ENCODE measurements at places on chromosomes 16 and 17.

DNA sequence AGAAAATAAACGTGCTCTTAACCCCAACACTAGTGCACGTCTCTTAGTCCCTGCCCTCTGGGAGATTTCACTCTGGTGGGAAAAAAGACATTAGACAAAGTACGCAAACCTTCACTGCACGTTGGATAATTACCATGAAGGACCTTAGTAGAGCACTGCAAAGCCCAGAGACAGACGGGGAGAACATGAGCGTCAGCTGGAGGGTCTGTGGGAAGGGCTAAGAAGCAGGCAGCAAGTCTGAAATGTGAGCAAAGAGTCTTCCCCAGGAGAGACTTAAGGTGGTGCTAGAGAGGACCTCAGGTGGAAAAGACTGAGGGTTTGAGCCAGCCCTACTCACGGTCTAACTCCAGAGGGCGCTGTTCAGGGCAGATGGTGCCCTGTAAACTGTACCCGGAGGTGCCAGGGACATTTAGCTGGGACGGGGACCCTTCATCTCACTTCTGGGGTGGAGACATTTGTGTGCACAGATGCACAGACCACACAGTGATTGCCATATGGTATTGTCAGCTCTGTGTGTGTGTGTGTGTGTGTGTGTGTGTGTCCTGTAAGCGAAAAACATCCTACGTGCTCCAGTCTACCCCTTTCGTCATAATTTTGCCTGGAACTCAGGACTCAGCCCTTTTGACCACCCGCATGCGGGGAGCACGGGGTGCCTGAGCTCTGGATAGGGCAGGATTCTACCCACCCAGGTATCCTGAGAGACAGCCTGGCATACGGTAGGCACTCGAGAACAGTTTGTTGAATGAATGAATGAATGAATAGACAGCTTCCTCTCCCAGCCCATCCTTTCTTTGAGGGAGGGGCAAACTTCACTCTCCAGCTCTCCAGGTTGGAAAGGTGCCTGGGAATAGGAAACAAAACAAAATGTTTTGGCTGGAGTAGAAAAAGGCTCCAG is 10.1 kb upstream of the STAC2 start:
- DNase-seq, result peak; percentile 71

DNA sequence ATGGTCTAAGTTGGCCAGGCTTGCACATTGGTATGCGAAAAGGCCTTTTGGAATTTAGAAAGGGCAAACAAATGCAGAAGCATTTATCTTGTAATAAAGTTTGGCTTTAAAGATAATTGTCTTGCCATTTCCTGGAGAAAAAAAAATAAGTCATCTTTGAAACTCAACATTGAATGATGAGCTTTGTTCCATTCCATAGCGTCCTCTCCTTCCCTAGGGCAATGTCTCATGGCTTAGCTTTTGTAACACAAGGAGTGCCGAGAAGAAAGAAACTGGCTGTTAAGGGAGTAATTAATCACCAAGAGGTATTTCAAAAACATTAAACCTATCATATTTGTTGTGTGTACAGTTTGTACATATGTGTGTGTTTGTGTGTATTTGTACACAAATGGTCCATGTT is 372.3 kb downstream of the NPIPA8 start:
- DNase-seq, result no peak

DNA sequence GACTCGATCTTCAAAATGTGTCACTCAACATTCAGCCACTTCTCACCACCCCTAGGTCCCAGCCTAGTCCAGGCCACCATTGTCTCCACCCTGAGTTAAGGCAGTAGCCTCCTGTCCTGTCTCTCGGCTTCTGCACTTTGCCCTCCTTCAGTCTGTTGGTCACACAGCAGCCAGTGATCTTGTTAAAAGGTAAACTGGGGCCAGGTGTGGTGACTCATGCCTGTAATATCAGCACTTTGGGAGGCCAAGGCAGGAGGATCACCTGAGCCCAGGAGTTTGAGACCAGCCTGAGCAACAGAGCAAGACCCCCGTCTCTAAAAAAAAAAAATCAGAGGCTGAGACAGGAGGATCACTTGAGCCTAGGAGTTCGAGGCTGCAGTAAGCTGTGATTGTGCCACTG is 25.8 kb downstream of the WWP2 start:
- DNase-seq, result no peak

GRCh38 chr17:42803074-42803883 is 4.6 kb downstream of the CNTD1 start:
- no peak for DNase-seq

DNA sequence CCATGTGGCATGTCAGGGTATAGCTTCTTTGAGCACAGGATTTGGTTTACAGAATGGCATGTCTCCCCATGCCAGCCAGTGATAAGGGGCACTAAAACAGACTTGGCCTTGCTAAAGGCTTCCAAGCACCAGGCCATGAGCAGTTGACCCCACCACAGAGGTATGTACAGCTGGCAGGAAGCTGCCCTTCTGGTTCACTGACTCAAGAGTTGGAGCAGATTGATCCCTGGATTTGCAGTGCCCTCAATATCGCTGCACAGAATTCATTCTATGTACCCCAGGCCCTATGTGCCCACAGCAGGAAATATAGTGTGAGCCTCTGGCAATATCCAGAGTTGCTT is 24.3 kb downstream of the HLF start:
- peak; percentile 31 for DNase-seq

GRCh38 chr17:79633993-79634813 is 23.4 kb upstream of the RBFOX3 start:
- DNase-seq, result no peak

- no peak for DNase-seq
Observed at GRCh38 chr17:63529711-63530556, 6.8 kb downstream of the KCNH6 start.

- no peak for DNase-seq
Observed at GRCh38 chr16:18833707-18834505, 32.6 kb upstream of the ARL6IP1 start.

GRCh38 chr17:11138023-11138422 is 103.0 kb upstream of the SHISA6 start:
- DNase-seq, result no peak

DNA sequence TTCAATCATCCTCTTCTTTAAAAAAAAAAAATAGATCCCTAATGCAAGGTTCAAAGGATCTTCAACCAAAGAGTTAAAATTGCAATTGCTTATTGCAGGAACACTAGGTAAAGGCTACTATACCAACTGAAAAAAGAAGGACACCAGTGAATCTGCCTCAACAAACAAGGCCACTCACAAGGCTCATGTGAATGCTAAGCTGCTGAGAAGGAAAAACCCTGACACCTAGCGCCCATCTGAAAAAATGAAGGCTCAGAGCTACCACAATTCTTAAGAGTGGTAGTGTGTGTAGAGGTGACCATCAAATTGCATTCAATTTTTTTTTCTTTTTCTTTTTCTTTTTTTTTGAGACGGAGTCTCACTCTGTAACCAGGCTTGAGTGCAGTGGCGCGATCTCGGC is 201.6 kb upstream of the C17orf78 start:
- DNase-seq, result peak; percentile 47

GRCh38 chr17:50596191-50597037 is 35.9 kb downstream of the CACNA1G start:
- no peak for DNase-seq

GRCh38 chr16:24286741-24287405 is 30.7 kb downstream of the CACNG3 start:
- DNase-seq, result peak; percentile 17

GRCh38 chr16:88329726-88330700 is 52.7 kb upstream of the ZNF469 start:
- no peak for DNase-seq

DNA sequence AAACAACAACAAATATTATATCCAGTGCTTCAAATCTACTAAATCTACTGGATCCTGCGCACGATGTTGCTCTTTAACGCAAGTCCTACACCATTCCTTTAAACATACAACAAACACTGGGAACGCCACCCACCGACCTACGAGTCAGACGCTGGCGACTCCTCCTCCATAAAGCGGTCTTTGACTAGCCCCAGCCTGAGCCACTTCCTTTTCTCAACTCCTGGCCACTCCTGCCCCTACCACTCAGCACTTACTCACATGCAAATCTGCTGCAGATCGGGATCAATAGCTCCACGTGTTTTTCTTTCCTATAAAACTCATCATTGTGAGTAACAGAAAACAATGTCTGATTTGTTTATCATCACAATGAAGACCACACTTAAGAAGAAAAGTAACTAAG is 32.8 kb upstream of the MNT start:
- DNase-seq, result no peak

DNA sequence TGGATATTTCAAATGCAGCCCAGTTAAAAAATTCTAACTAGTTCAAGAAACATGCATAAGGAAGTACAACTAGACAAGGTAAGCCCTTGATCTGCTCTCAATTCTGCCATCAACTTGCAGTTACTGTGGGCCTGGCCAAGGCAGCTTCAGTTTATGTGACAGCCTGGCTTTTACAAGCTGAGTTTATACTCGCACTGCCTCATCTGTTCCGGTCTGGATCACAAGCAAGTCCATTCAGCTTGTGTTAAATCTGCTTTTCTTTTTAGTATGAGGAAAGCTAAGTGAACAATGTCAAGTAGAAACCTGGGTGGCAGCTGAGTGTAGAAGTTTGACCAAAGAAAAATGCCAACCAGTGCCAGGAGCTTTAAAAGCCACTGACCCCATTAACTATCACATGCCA is 76.6 kb upstream of the CORO6 start:
- peak; percentile 33 for DNase-seq

DNA sequence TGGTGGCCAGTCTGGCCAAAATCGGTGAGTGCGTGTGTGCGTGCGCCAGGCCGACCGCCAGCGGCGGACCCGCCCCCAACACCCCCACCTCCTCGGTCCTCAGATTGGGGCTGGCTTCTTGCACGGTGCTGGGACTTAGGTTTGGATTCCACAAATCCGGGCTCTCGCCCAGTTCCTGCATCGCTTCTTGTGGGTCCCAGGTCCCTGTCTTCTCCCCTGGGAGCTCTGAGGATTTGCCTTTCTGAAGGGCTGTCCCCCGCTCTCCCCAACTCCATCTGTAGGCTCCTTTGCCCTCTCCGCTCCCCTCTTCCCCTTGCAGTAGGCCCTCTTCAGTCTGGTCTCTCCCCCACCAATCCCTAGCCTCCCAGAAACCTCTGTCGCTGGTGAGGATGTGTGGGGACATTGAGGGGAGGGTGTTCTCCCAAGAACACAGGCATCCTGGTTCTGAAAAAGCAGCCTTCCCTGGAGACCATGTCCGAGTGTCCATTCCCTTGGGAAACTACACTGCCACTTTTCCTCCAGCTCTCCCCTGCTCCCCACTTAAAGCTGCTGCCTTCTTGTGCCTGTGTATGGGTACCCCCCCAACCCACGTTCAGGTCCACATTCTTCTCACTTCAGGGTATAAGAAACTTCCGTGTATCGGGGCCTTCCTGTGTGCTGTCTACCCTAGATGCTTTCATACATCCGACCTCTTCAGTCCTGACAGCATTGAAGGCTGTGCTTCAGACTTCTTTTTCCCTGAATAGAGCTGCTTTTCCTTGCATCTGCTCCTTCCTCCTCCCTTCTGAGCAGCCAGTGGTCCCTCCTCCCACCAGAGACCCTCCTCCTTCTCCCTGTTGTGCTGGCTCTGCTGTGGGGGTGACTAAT is 632 bp downstream of the SLC9A5 start:
- no peak for DNase-seq

DNA sequence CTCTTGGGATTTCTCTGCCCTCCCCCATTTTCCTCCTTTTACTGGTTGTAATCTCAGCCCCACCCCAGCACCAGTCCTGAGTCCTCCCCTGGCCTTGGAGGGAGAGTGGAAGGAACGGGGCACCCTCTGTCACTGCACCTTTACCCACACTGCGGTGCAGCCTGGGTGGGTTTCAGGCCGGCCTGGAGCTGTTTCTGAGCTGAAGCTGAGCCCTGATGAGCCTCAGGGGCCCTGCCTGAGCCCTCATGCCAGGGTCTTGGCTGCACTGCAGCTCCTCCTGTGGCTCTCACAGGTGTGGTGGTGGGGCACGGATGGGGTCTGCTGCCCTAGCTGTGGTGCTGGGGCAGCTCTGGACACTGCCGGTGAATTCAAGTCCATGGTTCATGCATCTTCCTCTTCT is 34.5 kb downstream of the RNF213 start:
- DNase-seq, result no peak

- peak; percentile 96 for DNase-seq
Observed at GRCh38 chr16:20910781-20911321, 10.3 kb downstream of the LYRM1 start.

GRCh38 chr16:71645450-71645849 is 19.5 kb downstream of the MARVELD3 start:
- DNase-seq, result peak; percentile 46

DNA sequence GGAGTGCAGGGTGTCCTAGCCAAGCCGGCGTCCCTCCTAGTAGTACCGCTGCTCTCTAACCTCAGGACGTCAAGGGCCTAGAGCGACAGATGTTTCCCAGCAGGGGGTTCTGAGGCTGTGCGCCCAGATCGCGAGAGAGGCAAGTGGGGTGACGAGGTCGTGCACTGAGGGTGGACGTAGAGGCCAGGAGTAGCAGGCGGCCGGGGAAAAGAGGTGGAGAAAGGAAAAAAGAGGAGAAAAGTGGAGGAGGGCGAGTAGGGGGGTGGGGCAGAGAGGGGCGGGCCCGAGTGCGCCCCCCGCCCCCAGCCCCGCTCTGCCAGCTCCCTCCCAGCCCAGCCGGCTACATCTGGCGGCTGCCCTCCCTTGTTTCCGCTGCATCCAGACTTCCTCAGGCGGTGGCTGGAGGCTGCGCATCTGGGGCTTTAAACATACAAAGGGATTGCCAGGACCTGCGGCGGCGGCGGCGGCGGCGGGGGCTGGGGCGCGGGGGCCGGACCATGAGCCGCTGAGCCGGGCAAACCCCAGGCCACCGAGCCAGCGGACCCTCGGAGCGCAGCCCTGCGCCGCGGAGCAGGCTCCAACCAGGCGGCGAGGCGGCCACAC is at the start of gene MMP2:
MMP2 (plus strand) TSS at position 372 of the 603 bp plus-strand sequence. CDS start 282 bp downstream, outside the sequence.
- peak; percentile 39 for DNase-seq

DNA sequence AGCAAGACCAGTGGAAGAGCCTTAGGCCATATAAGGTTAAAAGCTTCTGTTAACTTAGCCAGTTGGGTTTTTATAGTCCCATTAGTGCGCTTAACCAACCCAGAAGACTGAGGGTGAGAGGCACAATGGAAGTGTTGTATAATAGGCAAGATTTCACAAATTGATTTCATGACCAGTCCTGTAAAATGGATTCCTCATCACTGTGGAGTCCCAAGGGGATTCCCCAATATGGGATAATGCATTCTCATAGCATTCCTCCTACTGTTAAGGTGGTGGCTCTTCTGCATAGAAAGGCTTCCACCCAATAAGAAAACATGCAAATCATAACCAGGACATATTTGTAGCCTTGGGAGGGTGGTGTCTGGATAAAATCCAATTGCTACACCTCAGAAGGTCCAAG is 22.1 kb upstream of the B4GALNT2 start:
- peak; percentile 94 for DNase-seq

- no peak for DNase-seq
Observed at GRCh38 chr16:77812856-77813500, 24.6 kb downstream of the VAT1L start.

Data from kidney tubule cell (primary cell).